ENCODE measurements at places on chromosomes 3 and 15. TPM values are rescaled to one million over a fixed set of nuclear protein-coding genes. Genes with fewer than 3 reads are reported as not detected.

- DNase-seq, result peak; percentile 66
Observed at GRCh38 chr15:78418686-78419085, 19.3 kb upstream of the IREB2 start.

GRCh38 chr3:57692396-57693147 is at the start of gene DENND6A:
TSS of gene DENND6A (minus strand) at chr3:57693077. CDS start at chr3:57693018, 59 bp downstream.
- DNase-seq, result peak; percentile 76

DNA sequence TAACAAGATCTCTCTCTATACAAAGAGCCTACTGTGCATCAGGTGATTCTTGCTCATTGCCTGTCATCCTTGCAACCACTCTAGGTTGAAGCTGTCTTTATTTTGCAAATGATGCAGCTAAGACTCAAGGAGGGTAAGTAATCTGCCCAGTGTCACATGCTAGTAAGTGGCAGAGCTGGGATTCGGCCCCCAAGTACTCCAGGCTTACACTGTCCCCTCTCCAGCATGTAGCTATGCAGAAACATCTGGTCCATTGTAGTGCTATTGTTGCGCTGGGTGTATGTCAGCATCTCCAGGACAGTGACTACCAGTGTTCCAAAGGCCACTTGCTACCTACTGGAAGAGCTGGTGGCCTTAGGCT is 248.9 kb downstream of the SLCO3A1 start:
- DNase-seq, result no peak

- no peak for DNase-seq
Observed at GRCh38 chr3:88013592-88013991, 45.2 kb downstream of the CGGBP1 start.

DNA sequence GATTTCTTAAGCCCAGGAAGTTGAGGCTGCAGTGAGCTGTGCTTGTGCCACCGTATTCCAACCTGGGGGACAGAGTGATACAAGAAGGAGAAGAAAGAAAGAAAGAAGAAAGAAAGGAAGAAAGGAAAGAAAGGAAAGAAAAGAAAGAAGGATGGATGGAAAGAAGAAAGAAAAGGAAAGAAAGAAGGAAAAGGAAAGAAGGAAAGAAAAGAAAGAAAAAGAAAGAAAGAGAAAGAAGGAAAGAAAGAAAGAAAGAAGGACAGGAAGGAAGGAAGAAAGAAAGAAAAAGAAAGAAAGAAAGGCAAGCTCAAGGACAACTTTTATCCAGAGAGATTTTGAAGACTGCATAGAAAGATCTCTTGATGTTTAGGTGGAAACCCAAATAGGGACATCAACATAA is 120.7 kb downstream of the GMNC start:
- no peak for DNase-seq

The AADACL2 gene
- total RNA-seq, result 0.28 TPM

DNA sequence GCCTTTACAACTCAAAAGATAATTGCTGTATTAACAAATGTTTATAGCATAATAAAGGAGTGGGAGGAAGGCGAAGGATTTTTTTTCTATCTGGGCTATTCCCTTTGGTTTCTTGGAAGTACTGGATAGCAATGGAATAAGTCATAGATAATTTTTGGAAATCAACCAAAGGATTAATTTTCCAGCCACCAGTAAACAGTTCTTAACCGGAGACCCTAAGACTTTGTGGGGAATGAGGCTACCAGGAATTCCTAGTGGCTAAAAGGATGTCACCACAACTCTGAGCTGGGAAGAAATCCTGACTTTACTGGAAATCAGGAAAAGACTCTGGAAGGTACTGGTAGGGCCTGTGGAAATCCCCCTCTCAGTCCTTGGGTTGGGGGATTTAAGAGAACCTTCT is 138.4 kb upstream of the RARB start:
- DNase-seq, result no peak

- DNase-seq, result no peak
Observed at GRCh38 chr3:3081381-3082233, 28.6 kb downstream of the IL5RA start.

GRCh38 chr3:72633534-72633933 is 214.7 kb downstream of the SHQ1 start:
- DNase-seq, result no peak

DNA sequence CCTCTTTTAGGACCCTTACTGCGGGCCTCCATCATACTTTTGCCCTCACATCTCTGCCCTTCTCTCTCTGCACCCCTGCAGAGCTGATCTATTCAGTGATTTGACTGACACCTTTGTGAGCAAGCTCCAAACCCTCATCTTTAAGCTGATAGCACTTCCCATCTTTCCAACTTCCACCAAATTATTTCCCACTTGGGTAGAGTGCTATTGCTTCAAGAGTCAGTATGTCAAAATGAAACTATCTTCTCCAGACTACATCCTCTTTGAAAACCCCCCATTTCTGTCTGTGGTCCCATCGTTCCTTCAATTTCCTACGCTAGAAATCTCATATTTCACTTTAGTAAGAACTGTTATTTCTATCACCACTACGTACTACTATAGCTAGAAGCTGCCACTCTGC is 19.7 kb downstream of the ZWILCH start:
- no peak for DNase-seq

The LRRC3B gene
- total RNA-seq, result 0.76 TPM

GRCh38 chr3:33659856-33660434 is 58.1 kb downstream of the CLASP2 start:
- no peak for DNase-seq

- DNase-seq, result no peak
Observed at GRCh38 chr15:99566157-99566897, 543 bp downstream of the MEF2A start.

DNA sequence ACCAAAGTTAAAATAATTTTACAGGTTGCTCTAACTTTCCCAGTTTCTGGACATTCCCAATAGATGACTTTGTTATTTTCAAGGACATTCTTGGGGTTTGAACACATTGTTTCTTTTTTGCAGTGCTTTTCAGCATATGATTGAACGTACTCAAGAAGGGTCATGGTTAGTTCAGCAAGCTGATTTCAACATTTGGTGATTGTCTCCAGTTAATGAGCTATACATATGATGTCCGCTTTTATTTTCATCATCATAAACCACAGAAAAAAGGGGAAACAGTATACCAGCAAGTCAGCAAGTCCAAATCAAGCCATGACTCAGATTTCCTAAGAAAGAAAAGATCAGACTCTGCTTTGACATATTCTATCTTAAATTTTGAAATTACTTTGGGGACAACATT is 69.4 kb downstream of the B3GALNT1 start:
- no peak for DNase-seq

The GASK1A gene
- 10.0 TPM for total RNA-seq

DNA sequence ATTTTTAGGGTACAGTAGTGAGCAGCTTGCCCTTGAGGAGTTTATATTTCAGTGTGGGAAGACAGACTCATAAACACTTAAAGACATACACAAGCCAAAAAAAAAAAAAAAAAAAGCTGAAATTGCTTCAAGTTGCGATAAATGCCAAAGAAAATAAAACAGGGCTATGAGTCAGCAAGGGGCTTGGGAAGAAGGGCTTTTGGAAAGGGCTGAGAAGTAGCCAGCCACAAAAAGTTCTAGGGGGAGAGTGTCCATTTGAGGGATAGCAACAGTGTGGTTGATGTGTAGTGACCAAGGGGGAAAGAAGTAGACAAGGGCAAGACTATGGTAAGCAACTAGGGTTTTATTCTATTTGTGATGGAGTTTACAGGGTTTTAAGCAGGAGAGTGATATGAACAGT is 185.5 kb downstream of the ADAMTS9 start:
- DNase-seq, result no peak

DNA sequence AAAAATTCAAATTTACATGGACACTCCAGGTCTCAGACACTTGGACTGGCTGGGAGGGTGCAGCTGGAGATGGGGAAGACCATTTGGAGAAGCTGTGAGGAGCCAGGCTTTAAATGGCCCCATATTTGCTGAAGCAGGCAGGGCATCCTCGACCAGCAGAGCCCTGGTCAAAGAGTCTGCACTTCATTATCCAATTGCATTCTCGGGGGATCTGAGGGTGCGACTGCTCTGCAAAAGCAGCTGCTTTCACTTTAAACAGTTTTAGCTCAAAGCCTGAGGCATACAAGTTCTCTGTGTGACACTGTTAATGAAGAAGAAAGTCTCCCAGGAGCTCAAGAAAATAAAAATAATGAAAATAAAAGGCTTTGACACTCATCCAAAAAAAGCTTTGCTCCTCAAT is 98.0 kb upstream of the SLC25A36 start:
- DNase-seq, result no peak

DNA sequence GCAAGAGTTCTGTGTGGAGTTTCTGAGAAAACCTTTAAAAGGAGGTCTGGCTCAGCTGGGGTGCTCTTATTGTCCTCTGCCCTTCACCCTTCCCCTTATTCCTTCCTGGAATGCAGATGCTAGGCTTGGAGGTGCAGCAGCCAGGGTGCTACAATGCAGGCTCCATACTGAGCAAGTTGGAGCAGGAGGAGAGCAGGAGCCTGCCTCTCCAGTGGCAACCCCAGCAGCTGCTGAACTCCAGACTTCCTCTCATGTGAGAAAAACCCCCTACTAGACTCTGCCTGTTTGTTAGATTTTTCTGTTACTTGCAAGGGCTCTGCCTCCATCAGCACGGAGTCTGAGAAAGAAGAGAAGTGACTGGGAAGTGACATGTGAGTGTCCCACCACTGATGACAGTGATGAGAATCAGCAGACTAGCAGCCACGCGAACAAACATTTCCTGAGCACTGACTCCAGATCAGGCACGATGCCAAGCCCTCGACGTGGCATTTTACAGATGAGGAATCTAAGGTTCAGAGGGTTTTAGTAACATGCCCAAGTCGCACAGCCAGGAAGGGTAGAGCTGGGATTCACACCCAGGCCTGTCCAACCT is 16.1 kb upstream of the RARRES1 start:
- peak; percentile 43 for DNase-seq

DNA sequence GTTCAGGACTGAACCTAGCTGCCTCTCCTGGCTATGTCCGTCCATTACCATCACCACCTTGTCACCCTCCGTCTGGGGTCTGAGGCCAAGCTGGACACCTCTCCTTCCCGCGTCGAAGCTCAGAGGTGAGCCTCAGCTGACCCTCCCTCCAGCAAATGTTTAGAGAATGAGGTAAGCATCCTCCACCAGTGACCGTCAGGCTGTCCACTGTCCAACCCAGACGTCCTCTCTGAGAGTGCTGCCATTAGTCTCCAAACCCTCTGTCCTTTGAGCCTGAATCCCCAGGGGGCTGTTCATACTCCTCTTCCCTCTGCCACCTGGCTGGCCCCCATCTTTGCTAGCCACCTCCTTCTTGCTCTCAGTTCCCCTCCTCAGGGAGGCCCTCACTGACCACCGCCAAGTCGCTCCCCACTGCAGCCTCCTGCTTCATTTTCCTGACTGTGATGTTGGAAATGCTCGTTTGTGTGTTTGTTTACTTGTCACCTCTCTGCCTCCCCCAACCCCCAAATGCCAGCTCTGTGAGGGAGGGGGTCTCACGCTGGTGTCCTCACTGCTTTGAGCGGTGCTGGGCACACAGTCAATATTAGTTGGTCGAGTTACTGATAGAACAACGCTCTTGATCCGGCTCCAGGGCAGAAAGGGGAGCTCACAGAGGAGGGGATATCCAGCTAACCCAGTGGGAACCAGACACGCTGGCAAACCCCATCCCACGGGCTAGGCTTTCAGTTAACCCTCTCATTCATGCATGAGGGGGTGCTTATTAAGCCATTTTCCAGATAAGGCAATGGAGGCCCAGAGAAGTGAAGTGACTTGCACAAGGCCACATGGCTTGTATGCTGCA is 64.9 kb downstream of the IQSEC1 start:
- peak; percentile 1 for DNase-seq

The SAXO2 gene
- total RNA-seq, result 0.58 TPM

- DNase-seq, result no peak
Observed at GRCh38 chr3:57031631-57032541, 28.6 kb upstream of the SPATA12 start.

The VWA5B2 gene
- total RNA-seq, result 0.60 TPM

GRCh38 chr3:171343693-171344092 is 116.5 kb downstream of the TNIK start:
- no peak for DNase-seq

- DNase-seq, result peak; percentile 81
Observed at GRCh38 chr3:38651153-38651789, 1.8 kb upstream of the SCN5A start.

The SLC6A20 gene
- 0.29 TPM for total RNA-seq

GRCh38 chr15:101597360-101597928 is 54.7 kb downstream of the TM2D3 start:
- no peak for DNase-seq

The APH1B gene
- 6.1 TPM for total RNA-seq

The ISLR gene
- 7.4 TPM for total RNA-seq

The ISLR2 gene
- total RNA-seq, result 1.7 TPM

The EOMES gene
- total RNA-seq, result 0.32 TPM

GRCh38 chr15:85475317-85475701 is 94.9 kb downstream of the AKAP13 start:
- DNase-seq, result no peak

The RBPMS2 gene
- total RNA-seq, result 133 TPM

GRCh38 chr3:152706991-152707713 is 127.8 kb upstream of the P2RY1 start:
- no peak for DNase-seq

The SLC35G2 gene
- 0.41 TPM for total RNA-seq

The ANKUB1 gene
- not detected for total RNA-seq

The CHDH gene
- total RNA-seq, result 22.1 TPM

The SHC4 gene
- total RNA-seq, result 0.43 TPM

The CD80 gene
- total RNA-seq, result 1.0 TPM
